ENCODE measurements at places on chromosomes 2 and 18.

DNA sequence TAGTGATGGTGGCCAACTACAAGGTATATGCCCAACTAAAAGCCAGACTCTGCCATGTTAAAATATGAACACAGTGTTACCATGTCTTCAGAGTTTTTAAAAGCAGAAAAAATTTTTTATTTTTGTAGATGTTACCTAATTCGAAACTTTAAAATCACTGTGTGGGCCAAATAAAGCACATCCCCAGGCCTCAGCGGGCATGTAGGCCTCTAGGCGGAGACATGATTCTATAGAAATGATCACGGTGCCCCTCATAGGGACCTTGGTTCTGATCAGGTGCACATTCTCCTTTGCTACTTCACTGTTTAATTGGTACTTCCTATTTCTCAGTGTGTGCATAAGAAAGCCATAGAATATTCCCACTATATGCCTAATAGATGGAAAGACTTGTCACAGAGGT lies 349.2 kb downstream of the XIRP2 start:
- DNase-seq: no peak

- DNase-seq: no peak
Observed at GRCh38 chr18:25247725-25248124, 104.2 kb downstream of the ZNF521 start.

- no peak for DNase-seq
Observed at GRCh38 chr2:20217041-20217970, 7.6 kb downstream of the SDC1 start.

DNA sequence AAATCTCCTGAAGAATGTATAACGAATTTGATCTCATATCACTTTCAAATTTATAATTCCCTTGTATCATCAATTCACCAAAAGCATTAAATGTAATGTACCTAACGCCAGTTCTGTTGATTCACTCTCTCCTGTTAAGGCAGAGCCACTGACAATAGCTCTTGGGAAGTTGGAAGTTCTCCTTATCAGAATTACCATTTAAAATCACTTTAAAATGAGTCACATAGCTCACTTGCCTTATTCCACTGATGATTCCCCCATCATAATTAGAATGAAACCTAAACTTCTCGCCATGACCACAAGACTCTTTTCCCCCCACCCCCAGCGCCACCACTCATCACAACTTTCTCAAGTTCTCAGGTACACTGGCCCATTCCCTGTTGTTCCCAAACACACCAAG lies 117.1 kb downstream of the PID1 start:
- no peak for DNase-seq

- DNase-seq: no peak
Observed at GRCh38 chr2:10297191-10297830, 5.4 kb upstream of the HPCAL1 start.

- no peak for DNase-seq
Observed at GRCh38 chr2:76154981-76155380, 444.3 kb upstream of the GCFC2 start.

DNA sequence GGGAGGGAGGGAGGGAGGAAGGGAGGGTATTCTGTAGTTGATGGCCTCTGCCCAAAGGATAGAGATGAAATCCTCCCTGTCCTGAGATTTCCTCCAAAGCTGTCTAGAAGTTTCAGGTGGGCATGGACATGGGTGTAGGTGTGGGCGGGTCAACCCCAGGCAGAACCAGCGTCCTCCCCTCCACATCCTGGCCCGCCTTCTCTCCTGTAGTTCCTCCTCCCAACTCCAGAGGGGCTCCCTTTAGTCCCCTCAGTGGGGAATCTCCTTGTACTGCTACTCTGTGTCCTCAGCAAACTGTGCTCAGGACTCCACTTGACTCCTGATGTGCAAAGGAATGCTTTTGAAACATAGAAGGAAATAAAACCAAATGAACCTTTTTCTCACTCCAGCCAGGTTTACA lies 88.1 kb downstream of the MRPS9 start:
- DNase-seq: no peak

DNA sequence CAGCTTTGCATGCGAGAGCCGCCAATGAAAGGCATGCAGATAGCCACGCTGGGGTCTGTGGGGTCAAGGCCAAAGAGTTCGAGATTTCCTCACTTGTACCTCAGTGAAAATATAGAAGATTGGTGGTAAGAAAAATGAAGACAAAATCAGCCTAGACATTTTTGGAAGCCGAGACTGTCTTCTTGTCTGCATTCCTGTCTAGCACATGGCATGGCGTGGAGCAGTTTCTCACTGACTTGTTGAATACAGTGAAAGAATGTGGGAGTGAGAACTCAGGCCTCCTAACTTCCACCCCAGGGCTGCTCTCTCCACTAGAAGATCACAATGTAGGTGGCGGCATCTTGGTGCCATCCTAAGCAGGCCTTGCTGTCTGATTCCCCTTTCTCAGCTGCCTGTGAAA lies 740.8 kb upstream of the HS6ST1 start:
- DNase-seq: no peak

DNA sequence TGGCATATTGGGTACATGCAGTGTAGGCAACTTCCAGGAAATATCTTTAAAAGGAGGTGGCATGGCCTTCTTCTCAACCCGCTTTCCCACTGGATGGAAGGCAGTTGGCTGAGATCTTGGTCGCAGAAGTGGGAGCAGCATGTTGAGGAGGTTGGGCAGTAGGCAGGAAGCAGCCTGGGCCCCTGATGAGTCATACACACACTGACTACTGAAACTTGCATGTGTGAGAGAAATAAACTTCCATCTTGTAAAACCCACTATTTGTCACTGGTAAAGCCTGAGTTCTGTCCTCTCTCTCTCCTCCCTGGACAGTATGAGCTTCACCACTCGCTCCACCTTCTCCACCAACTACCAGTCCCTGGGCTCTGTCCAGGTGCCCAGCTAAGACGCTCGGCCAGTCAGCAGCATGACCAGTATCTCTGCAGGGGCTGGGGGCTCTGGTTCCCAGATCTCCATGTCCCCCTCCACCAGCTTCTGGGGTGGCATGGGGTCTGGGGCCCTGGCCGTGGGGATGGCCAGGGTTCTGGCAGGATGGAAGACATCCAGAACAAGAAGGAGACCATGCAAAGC lies 233.8 kb upstream of the SPRED2 start:
- DNase-seq: no peak

DNA sequence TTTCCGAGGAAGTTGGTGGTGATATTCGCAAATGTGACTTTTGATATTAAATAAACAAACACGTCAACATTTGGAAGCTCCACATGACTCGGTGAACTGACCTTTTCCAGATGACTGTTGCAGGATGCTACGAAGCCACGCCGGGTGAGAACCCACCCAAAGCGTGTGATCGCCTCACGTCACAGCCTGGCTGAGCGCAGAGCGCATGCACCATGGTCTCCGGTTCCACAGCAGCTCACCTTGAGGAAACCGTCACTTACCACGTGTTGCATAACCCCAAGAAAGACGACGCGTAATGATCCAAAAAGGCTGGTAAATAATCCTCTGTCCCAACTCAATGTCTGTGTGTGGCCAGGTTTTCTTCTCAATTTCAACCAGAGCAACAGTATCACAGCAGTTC lies 64.5 kb upstream of the CTDP1 start:
- no peak for DNase-seq

- no peak for DNase-seq
Observed at GRCh38 chr18:2348003-2348402, 223.3 kb downstream of the METTL4 start.

GRCh38 chr18:1213126-1213525 lies 308.5 kb downstream of the ADCYAP1 start:
- DNase-seq: no peak

DNA sequence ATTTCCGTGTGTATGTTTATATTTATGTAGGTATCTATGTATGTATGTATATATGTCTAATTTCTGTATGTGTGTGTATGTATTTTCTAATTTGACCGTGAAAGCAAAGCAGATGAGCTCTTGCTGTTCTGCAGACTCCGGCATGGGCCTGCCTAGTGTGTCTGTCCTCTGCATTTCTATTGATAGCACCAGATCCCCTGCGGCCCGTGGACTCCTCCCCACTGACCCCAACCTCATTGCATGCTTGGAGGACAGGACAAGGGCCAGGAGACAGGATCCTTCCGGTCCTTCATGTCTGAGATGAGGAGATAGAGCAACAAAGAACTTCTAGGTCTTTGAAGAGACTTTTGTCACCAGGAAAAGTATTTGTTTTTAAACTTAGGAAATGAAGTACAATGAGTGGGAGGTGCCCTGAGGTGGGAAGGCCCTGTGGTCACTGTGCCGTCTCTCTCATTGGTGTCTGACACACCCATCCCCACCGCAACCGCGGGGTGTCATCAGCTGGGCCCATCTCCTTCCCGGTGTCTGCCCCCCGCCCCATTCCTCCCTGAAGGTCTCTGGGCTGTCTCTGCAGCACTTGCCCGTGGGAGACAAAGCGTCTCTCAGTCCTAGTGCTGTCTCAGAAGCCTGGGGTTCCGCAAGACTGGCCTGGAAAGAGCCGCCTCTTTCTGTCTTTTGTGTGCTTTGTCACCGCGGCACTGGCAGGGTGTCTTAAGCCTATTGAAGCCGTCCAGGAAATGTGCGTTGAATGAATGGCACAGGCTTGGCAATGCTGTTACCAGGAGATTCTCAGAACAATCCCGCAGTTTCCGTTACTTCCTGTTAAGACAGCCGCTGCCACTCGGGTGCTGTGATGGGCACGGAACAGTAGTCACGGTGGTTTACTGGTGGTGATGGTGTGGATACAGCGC lies 216.4 kb downstream of the AGAP1 start:
- no peak for DNase-seq

GRCh38 chr2:151927501-151928221 lies 99.4 kb upstream of the ARL5A start:
- no peak for DNase-seq

GRCh38 chr2:45823723-45824206 lies 172.3 kb downstream of the PRKCE start:
- DNase-seq: no peak

DNA sequence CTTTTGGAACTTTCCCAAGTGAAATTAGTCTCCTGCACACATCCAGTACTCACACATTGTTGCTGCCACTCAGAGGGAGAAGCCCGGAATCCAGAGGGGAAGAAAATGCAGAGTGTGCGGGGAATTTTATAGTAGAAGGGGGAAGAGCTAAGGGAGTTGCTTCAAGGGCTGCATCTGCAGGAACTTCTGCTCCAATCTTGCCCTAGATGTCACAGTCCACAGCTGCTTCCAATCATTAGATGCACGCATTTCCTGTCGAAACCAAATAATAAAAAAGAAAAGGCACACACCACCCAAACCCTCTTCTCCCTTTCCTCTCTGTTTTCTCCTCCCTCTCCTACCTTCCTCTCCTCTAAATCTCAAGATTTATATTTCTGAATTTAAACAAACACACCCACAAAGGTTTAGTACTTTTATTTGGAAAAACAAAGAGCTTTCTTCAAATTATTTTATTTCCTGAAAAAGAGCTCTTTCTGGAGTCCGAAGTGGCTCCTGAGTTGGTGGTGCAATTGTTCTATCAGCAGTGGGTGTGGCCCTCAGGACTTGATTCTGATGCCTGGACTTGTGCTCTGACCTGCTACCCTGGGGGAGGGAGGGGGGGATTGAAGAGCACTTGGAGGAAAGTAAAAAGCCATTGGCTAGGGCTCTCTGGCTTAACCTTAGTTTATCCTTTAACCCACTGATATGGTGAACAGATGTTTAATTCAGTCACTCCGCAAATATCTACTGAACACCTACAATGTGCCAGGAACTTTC lies 72.0 kb downstream of the KCNE4 start:
- no peak for DNase-seq

DNA sequence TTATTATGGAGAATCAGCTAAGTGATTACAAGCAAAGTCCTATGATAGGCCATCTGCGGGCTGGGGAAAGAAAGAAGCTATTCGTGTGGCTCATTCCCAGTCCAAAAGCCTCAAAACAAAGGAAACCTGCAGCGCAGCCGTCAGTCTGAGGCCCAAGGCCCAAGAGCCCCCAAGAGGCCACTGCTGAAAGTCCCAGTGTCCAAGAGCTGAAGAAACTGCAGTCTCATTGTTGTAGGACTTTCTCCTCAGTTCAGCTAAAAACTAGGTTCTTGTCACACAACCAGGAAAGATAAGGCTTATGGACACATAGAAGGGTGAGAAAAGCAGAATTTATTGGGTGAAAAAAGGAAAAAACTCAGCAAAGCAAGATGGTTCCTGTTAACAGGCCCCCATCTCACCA lies 143.2 kb downstream of the RHBDD1 start:
- DNase-seq: no peak

- no peak for DNase-seq
Observed at GRCh38 chr2:239208465-239209180, 192.2 kb downstream of the HDAC4 start.

DNA sequence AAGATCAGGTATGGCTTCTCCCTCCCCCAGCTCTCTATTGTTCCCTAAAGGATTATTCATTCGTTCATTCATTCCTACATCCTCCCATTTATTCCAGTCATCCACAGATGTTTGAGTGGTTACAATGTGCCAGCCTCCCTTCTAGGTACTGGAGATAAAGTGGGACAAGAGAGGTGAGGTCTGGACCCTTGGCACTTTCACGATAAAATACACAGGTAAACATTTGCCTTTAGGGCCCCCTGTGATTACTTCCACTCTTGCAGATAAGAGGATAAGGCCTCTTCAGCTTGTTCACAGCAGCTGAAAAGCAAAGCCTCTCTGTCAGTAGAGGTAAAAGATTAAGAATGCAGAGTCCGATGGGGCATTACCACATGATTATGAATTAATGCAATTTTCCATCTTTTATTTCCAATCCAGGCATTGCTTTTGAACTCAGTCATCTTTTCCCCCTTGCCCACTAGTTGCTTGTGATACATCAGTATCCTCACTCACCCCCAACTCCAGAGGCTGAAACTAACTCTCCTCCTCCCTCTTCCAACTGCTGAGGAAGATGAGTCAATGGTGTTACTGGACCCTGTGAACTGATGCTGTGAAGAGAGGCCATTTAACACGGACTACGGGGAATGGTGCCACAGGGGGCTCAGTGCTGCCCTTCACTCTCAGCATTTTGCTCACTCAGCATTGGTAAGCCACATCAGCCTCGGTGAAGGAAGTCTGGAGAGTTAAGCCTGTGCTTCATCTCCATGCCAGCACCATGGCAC lies 1.1 kb upstream of the DPP4 start:
- DNase-seq: no peak

DNA sequence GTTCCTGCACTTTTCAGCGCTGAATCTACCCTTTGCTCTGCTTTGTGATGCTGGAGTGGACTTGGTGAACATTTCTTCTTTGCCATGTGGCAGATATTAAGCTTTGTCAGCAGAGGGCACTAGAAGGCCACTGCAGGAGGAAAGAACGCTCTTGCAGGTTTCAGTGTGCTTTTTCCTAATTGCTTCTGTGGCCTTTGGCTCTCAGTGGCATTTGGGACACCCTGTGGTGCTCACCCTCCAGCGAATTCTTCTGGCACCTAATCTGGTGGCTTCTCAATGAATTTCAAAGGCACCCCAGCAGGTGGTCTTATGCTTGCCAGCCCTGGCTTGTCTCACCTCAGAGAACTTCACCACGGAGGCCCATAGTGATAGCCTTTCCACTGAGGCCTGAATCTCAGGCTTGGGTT lies 146.7 kb downstream of the MYO3B start:
- DNase-seq: peak; percentile 64

GRCh38 chr18:3789525-3789924 lies 339.6 kb downstream of the TGIF1 start:
- no peak for DNase-seq

- DNase-seq: no peak
Observed at GRCh38 chr2:214328941-214329340, 81.9 kb upstream of the VWC2L start.

All from activated naive CD4-positive, alpha-beta T cell treated with anti-CD3 and anti-CD28 coated beads, Interleukin-2, amount 10 ng/mL, durations not matched to agents 7 days and 5 days (primary cell).